ENCODE measurements at places on chromosomes 1 and 21.

- no peak for DNase-seq
Observed at GRCh38 chr1:182357913-182358312, 33.7 kb downstream of the GLUL start.

- no peak for DNase-seq
Observed at GRCh38 chr1:39087435-39087834, 61.3 kb downstream of the NDUFS5 start.

DNA sequence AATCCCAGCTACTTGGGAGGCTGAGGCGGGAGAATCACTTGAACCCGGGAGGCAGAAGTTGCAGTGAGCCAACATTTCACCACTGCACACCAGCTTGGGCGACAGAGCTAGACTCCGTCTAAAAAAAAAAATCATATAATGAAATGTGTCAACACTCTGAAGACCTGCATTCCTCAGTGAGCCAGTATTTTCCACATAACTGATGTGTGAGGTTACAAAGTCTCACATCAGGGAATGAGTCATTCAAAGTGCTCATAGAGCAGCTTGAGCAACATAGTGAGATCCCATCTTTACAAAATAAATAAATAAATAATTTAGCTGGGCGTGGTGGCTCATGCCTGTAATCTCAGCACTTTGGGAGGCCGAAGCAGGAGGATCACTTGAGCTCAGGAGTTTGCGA, 65.5 kb downstream of the CASZ1 start:
- DNase-seq, result no peak

DNA sequence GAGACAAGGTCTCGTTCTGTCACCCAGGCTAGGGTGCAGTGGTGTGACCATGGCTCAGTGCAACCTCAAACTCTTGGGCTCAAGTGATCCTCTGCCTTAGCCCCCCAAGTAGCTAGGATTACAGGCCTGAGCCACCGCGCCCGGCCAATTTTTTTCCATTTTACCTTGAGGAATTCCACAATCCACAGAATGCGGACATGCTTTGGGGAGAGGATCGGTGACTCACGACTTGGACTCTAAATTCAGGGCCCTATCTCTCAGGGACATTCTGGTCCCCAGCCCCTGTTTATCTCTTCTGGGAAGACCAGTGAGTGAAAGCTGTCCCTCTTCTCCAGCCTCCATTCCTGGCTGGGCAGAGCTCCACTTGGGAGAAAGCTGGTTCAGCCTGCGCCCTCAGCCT, 5.2 kb downstream of the PADI1 start:
- no peak for DNase-seq

GRCh38 chr1:110328700-110329099, 10.5 kb upstream of the RBM15 start:
- DNase-seq, result no peak
